ENCODE measurements at places on chromosomes 1 and 21. TPM values are rescaled to one million over a fixed set of nuclear protein-coding genes. Genes with fewer than 3 reads are reported as not detected.
A peak's percentile ranks its signal among the peaks of the same experiment; 100 is the strongest.

Gene USP48
- total RNA-seq = 36.1 TPM

Gene NOTCH2
- total RNA-seq = 18.9 TPM

Gene MCOLN3
- 0.35 TPM for total RNA-seq

Gene CIART
- 2.4 TPM for total RNA-seq

Gene ARTN
- total RNA-seq = 1.3 TPM

Gene DEGS1
- total RNA-seq = 65.1 TPM

Gene C1QTNF12
- total RNA-seq = not detected

- no peak for DNase-seq
Measured at GRCh38 chr1:19949016-19949415, 25.6 kb upstream of the PLA2G2E start.

DNA sequence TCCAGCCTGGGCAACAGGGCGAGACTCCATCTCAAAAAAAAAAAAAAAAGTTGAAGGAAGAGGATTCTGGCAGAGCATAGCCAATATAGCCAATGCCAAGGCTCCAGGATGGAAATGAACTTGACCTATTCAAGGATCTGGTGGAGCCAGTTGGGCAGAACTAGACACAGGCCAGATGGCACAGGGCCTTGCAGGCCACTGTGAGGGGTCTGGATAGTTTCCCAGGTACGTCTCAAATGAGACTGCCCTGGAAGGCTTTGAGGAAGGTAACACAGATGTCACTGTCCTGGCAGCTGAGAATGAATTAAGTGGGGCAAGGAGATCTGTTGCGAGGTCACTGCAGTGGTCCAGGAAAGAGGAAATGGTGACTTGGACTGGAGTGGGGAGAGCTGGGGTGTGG is 12.0 kb upstream of the ARHGEF19 start:
- DNase-seq = no peak

DNA sequence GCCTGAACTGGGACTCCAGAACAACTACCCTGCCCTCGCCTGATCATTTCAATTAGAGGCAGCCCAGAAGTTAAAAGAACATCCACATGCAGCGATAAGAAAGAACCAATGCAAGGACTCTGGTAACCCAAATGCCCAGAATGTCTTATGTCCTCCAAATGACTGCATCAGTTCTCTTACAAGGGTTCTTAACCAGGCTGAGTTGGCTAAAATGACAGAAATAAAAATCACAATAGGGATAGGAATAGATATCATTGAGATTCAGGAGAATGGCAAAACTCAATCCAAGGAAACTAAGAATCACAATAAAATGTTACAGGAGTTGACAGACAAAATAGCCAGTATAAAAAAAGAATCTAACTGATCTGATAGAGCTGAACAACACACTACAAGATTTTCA is 80.1 kb upstream of the PTGFR start:
- DNase-seq = no peak

DNA sequence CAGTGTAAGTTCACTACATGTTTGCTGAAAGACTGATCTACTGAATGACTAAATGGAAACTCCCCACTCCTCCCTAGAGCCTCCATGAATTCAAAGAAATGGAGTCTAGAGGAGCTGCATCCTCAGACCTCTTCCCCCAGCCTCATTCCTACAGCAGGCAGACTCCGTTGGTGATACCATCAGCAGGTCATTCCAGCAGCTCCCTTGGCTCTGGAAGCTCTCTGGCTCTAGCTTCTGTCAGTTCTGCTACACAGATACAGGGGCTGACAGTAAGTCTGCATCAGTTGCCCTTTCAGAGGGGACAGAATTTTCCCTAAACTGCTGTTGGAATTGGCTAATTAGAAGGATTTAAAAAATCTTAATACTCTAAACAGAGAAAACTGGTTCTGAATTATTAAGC is 31.7 kb upstream of the DMRTA2 start:
- DNase-seq = no peak

DNA sequence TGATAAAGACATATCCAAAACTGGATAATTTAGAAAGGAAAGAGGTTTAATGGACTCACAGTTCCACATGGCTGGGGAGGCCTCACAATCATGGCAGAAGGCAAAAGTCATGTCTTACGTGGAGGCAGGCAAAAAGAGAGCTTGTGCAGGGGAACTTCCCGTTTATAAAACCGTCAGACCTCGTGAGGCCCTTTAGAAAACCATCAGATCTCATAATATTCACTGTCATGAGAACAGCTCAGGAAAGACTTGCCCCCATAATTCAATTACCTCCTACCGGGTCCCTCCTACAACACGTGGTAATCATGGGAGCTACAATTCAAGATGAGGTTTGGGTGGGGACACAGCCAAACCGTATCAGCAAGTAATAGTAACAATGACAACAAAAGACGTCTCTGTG is 88.2 kb upstream of the SLC25A33 start:
- no peak for DNase-seq

DNA sequence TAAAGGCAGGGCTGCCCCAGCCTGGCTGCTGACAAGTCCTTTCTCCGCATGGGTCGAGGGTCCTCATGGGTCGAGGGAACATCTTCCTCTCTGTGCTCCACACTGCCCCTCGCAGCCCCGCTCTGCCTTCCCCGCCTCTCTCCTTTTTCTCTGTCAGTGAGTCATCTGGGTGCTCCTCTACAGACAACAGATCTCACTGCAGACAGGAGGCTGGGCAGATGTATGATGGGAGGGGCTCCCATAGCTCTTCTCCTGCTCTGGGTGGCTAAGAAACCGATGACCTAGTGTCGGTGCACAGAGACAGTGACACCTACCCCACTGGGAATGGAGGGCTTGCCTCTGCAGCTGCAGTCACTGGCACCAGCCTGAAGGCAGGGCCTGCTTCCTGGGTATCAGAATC is 5.5 kb downstream of the KCNA10 start:
- no peak for DNase-seq

- no peak for DNase-seq
Measured at GRCh38 chr1:1939296-1940122, 20.4 kb upstream of the TMEM52 start.

- DNase-seq = no peak
Measured at GRCh38 chr1:230568008-230568407, 74.3 kb upstream of the COG2 start.

- DNase-seq = no peak
Measured at GRCh38 chr21:35172231-35172630, 123.1 kb upstream of the RUNX1 start.

GRCh38 chr21:42111470-42111743 is 40.3 kb downstream of the UMODL1 start:
- no peak for DNase-seq

DNA sequence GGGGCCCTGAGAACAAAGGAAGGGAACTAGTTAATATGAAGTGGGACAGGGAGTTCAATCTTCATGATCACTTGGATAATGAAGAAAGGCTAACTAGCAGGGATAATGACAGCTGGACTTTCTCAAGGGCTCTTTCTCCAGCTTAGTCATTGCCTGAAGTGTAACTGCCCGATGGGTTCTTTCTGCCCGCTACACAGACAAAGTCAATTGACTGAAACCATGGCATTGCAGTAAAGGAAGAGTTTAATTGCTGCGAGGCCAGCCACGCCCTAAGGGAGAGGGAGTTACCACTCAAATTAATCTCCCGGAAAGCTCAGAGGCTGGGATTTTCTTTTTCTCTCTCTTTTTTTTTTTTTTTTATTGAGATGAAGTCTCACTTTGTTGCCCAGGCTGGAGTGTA is 16.6 kb upstream of the SLC2A5 start:
- no peak for DNase-seq

GRCh38 chr1:214215583-214215982 is 65.4 kb upstream of the SMYD2 start:
- no peak for DNase-seq

GRCh38 chr1:221829327-221830015 is 87.6 kb upstream of the DUSP10 start:
- DNase-seq = no peak

DNA sequence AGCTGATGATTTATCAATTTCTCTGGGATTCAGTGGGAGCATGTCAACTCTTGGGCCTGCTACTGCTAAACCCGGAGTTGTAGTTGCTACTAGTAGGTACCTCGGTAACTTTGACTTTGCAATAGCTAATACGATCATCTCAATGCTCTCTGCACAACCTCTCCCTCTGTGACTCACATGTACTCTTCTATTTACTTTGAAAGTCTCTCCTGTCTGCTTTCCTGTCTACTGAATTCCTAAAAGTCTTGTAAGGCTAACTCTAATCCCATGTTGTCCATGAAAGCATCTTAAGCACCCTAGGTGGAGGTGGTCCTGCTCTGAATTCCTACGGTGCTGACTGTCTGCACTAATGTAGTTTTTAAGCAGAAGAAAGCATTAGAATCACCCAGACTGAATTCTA is 29.3 kb downstream of the SLC9C2 start:
- no peak for DNase-seq

DNA sequence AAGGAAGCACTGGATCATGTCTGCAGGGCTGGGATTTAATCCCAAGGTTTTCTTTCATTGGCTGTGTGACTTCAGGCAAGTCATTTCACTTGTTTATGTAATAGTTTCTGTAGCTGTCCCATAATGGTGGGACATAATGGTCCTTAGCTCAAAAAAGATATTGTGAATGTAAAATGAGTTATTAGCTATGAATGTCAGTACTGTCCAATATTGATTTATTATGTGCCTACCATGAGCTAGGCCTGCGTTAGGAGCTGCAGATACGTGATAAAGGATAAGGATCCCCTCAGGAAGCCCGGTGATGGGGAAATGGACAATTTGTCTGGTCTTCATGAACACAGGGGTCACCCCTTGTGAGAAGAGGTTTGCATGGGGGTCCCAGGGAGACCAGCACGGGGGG is 95.8 kb downstream of the PLXNA2 start:
- no peak for DNase-seq

GRCh38 chr21:45366931-45367401 is 38.0 kb upstream of the COL18A1 start:
- DNase-seq = peak; percentile 72

GRCh38 chr1:85109475-85109874 is 61.2 kb upstream of the MCOLN3 start:
- DNase-seq = peak; percentile 32

- no peak for DNase-seq
Measured at GRCh38 chr1:178461104-178461503, 35.7 kb downstream of the CLEC20A start.

DNA sequence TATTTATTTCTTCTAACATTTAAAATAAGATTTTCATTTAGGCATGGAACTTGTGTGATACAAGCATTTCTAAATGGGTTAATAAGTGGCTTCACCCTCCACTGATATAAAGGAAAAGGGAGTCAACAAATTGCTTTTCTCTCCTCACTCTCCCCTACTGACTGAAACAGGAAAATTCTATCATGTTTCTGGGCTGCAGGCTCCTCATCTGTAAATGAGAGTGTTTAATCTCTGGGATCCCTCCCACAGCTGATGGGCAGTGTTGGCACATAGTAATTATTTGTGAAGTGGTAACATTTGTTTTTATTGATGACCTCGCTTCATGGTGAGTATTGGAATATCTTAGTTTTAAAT is 69.8 kb upstream of the WARS2 start:
- no peak for DNase-seq

DNA sequence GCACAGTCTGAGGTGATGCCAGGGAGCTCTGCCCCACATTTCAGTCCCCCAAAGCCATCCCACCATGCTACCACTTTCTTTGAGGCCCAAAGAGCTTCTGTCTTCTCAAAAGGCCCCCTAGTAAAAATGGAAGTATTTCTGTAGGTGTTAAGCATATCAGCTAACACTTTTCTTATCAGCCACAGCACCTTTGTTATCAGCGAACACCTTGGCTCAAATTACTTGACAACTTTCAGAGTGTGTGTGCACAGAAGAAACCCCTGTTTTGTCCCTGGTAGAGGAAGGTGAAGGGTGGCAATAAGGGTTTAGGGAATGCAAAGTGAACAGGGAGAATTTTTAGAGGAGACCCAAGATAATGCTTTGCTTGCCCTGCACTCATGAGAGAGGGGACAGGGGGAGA is 54.8 kb upstream of the GJA8 start:
- no peak for DNase-seq

- DNase-seq = no peak
Measured at GRCh38 chr1:228118040-228118439, 8.9 kb upstream of the MRPL55 start.

DNA sequence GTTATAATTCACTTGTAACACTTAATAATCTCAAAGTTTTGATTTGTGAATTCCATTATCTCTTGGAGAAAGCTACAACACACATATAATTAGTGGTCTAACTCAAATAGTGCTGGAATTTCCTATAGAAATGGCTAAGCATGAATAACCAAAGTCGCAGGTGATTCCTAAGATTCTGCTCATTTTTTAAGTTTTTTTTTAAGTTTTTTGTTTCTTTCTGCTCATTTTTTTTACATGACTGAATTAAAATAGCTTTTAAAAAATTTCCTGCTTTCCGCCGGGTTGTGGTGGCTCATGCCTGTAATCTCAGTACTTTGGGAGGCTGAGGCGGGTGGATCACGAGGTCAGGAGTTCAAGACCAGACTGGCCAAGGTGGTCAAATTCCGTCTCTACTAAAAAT is 90.4 kb downstream of the APP start:
- no peak for DNase-seq

- no peak for DNase-seq
Measured at GRCh38 chr1:32334864-32335534, 1.0 kb downstream of the MARCKSL1 start.

GRCh38 chr1:3020263-3020909 is 881 bp upstream of the ACTRT2 start:
- no peak for DNase-seq

DNA sequence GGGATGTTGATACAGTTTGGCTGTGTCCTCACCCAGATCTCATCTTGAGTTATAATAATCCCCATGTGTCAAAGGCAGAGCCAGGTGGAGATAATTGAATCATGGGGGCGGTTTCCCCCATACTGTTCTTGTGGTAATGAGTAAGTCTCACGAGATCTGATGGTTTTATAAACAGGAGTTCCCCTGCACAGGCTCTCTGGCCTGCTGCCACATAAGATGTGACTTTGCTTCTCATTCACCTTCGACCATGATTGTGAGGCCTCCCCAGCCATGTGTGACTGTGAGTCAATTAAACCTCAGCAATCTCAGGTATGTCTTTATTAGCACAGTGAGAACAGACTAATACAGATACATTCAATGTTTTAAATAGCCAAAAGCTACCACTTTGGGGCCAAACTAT is 41.1 kb downstream of the SLC35F3 start:
- DNase-seq = no peak

DNA sequence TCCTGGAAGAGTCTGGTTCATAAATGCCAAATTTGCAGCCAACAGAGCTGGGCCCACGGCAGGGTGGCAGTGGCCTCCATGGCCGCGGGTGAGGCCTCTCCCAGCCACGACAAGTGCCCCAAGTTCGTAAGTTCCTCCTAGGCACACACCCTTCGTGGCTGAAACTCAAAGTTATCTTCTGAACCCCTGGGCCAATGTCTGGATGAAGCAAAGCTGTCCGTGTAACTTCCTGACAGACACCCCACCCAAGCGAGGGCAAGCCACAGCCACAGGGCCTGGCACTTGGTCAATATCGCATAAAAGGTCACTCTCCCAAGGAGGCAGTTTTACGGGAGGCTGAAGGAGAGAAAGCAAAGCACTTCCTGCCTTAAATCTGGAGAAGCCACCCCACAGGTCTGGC is 27.8 kb upstream of the GPR153 start:
- DNase-seq = no peak
